ENCODE measurements at places on chromosomes 3 and 15. TPM values are rescaled to one million over a fixed set of nuclear protein-coding genes. Genes with fewer than 3 reads are reported as not detected.

Gene C3orf49
- total RNA-seq, result not detected

Gene CYP11A1
- total RNA-seq, result 1.3 TPM

Gene POTEB
- total RNA-seq, result not detected

Gene IGDCC3
- total RNA-seq, result not detected

- no peak for DNase-seq
Measured at GRCh38 chr3:34180532-34180931, 382.1 kb downstream of the PDCD6IP start.

GRCh38 chr3:51311055-51311454 lies 74.0 kb upstream of the MANF start:
- no peak for DNase-seq

GRCh38 chr3:96619475-96619874 lies 194.9 kb upstream of the EPHA6 start:
- no peak for DNase-seq

DNA sequence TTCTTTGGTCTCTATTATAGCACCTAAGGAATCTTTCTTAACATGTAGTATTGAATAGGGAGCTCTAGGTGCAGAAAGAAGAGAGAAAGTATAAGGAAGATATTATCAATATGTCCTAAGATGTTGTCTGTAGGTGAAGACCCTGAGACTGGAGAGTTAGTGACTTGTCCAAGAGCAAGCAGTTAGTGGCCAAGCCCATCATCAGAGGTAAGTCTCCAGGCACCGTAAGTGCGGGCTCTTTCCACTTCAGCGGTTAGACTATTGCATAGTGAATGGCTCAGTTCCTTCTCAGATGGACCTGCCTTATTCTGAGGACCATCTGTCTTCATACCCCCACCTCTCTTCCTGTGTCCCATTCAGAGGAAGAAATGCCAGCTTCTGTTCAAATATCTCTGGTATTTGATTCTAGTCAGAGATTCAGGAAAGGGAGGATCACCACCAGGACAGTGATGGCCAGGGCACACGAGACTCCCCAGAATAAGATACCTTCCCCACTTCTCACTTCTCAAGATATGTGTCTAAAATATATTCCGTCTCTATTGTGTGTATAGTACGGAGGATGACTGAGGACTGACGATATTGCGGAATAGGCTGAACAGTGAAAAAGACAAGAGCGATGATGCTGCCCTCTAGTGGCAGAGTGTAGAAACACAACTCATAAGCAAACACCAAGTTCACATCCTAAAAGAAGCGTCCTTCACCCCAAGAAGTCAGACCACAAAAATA lies 19.1 kb upstream of the ADGRG7 start:
- DNase-seq, result no peak

- DNase-seq, result no peak
Measured at GRCh38 chr3:39090922-39091321, 16.5 kb downstream of the GORASP1 start.

DNA sequence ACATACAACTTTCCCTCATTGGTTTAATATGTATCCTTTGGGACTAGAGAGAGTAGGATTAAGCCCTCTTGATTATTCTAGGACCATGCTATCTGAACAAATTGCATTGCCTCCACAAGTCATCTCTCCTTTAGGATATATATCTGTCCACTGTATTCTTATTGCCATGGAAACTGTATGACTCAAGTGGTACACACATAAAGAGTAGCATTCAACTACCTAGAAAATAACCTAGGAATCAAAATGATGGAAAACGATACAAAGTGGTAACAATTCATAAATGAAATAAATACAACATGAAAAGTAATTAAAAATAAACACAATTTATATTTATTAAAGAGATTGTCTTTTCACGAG lies 212.1 kb upstream of the P2RY1 start:
- DNase-seq, result no peak

GRCh38 chr3:149339931-149340309 lies 6.5 kb upstream of the TM4SF18 start:
- DNase-seq, result peak; percentile 29

DNA sequence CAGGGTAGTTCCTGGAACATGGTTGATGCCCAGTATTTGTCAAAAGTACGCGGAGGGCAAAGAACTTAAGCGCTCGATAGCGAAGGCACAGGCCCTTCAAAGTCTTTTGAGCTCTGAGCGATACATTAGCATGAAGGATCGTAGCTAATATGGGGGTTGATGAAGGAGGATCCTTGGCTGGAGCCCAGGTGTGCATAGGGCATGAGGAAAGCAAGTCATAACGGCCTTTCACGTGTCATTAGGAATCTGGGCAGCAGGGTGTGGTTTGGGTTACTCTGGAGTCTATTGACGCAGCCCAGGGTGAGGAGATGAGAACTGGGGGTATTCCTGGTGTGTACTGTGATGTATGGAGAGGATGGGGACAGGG lies 31.7 kb downstream of the SPINK8 start:
- DNase-seq, result no peak

GRCh38 chr15:48802867-48803266 lies 8.0 kb downstream of the CEP152 start:
- no peak for DNase-seq

DNA sequence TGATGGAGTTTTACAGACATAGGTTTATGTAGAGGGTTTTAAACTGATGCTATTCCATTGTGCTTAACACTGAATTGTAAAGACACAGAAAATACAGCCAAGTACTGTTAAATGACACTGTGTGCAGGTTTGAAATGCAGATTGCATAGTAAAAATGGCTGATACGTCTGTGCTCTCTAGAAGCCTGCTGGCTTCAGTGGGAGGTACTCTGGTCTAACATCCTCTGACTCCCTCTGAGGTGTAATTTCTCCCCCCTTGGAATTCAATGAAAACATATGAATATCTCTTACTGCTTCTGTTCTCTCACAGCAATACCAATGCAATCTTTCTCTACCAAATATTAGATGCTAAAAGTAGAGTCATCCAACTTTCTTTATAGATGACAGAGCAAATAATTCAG lies 176.6 kb downstream of the SLC9A9 start:
- no peak for DNase-seq

- DNase-seq, result no peak
Measured at GRCh38 chr15:85583923-85584390, 203.6 kb downstream of the AKAP13 start.

GRCh38 chr3:195910499-195910845 lies 2.1 kb upstream of the TNK2 start:
- no peak for DNase-seq

- no peak for DNase-seq
Measured at GRCh38 chr15:49678655-49679054, 57.8 kb downstream of the DTWD1 start.

- no peak for DNase-seq
Measured at GRCh38 chr3:183526838-183527427, 28.6 kb downstream of the KLHL6 start.

DNA sequence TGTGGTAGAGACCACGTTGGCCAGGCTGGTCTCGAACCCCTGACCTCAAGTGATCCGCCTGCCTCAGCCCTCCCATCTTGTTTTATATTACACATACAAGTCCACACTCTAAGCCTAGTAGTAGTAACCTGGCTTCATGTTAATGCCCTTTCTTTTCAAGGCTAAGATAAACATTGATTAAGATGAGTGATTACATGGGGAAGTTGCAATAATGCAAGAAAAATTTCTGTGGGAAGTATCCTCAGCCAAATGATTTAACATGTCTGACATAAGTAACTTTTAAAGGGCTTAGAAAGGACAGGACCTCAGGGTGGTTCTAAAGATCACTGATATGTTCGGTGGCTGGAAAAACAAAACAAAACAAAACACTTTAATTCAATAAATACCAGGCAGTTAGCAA lies 72.1 kb downstream of the SFMBT1 start:
- DNase-seq, result no peak

- DNase-seq, result no peak
Measured at GRCh38 chr3:171825222-171825828, 15.0 kb upstream of the PLD1 start.

GRCh38 chr3:150544041-150544440 lies 2.3 kb downstream of the SERP1 start:
- no peak for DNase-seq
